Activated CD8-positive, alpha-beta memory T cell treated with anti-CD3 and anti-CD28 coated beads for 48 hours (primary cell): ENCODE measurements at places on chromosomes 2 and 18.
A peak's percentile ranks its signal among the peaks of the same experiment; 100 is the strongest.

DNA sequence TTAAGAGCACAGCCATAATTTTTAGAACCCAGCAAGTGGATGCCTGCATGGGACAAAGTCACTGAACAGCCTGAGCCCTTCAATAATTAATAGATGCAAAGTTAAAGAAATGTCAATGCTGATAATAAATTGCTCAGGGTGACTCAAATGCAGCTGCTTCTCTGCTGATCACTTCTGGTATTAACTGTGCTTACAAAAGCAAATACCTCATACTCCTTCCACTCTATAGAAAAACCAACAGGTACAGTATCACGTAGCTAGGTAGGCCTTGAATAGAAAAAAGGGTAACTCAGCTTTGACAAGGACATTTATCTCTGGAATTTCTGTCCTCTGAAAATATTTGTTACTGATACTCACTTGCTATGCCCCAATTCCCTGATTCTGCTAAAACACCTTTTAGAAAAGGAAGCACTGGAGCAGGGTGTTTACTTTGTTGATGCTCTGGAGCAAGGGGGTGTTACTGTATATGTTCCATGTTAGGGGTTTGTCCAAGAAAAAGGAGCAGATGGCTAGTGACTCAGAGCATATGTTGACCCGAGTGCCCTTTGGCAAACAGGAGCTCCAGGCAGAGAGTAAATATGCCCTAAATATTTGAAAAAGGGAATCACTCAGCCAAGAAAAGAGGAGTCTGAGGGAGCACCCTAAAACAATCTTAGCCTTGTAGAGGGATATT lies 59.1 kb upstream of the RTN4 start:
- no peak for DNase-seq

GRCh38 chr2:203743441-203743981 lies 37.1 kb downstream of the CD28 start:
- DNase-seq: no peak

GRCh38 chr2:29117636-29118303 lies 2.6 kb downstream of the CLIP4 start:
- DNase-seq: no peak

GRCh38 chr2:161972866-161973265 lies 101.1 kb downstream of the DPP4 start:
- DNase-seq: no peak

- peak; percentile 12 for DNase-seq
Observed at GRCh38 chr18:26487437-26487836, 60.9 kb downstream of the KCTD1 start.

- DNase-seq: no peak
Observed at GRCh38 chr18:79991494-79991893, 3.1 kb upstream of the TXNL4A start.

GRCh38 chr2:207331674-207332073 lies 165.9 kb upstream of the KLF7 start:
- DNase-seq: no peak

DNA sequence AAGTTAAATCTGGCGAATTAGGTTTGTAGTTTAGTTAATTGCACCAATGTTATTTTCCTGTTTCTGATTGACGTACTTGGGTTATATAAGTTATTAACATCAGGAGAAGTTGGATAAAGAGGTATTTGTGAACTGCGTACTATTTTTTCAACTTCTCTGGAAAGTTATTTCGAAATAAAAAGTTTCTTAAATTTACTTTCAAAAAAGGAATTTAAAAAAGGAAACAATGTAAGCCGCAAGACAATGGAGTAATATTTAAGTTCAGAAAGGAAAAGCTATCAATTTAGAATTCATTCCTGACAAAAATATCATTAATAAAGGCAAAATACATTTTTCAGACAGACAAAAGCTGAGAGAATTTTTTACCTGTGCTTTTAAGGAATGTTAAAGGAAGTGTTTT lies 47.7 kb downstream of the RAB10 start:
- DNase-seq: no peak

DNA sequence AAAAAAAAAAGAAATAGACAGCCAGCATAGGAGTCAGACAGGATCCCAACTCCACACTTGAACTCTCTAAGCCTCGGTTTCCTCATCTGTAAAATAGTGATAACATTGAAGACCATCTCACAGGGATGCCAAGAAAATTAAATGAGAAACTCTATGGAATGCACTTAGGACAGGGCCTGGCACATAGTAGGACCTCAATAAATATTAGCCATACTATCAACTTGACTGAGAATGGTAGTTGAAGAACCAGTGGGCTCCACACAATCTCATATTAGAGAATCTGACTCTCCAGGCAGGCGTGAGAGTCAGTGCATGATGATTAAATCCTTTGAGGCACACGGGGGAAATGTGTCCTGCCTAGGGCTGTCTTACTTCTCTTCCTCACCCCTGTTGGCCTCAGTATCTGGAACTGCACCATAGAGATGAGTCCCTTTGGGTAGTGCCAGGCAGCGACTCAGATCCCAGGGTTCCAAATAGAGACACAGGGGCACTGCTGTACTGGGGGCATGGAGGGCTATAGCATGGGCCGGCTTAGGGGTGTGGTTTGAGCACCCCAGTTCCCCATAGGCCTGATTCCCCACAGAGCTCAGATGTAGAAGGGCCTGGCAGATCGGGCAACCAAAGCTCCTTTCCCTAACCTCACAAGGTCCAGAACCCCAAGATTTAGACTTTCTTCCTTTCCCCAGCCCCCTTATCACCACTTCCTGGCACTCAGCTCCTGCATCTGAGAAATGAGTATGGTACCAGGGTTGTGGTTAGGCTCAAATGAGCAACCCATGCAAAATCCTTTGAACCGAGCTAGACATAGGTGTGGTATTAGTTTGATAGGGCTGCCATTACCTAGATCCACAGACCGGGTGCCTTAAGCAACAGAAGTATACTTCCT lies 51.3 kb upstream of the CAB39 start:
- DNase-seq: no peak

GRCh38 chr2:62744603-62745002 lies 39.1 kb downstream of the EHBP1 start:
- DNase-seq: no peak

- no peak for DNase-seq
Observed at GRCh38 chr2:240902615-240903041, 3.5 kb upstream of the CROCC2 start.

DNA sequence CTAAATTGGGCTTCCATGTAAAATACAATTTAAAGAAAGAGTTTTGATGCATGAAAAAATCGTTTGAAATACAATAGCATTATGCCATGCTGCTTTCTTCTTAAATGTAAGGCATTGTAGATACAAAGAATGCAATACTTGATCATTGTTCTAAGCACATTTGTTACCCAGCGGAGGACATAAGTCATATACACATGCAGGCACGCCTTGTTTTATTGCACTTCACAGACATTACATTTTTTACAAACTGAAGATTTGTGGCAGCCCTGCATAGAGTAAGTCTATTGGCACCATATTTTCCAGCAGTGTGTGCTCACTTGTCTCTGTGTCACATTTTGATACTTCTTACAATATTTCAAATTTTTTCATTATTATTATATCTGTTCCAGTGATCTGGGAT lies 345.0 kb downstream of the CLIP4 start:
- DNase-seq: no peak

- DNase-seq: no peak
Observed at GRCh38 chr2:56465491-56465890, 281.7 kb downstream of the CCDC85A start.

DNA sequence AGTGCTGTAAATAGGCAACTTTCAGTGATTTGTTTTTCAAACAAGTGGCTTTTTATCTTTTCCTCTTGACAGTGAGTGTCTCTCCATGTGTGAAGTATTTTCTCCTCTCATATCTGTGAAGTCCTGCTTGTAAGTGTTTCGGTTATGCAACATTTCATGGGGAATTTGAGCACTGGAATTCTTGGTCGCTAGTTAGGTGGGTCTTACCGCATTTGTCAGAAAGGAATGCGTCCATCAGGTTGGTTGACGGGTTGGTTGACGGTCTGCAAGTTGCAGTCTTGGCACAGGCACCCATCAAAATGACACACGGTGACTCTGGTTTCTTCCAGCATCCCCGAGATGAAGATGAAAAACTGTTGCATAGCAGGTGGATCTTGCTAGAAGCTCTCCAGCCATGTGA lies 109.8 kb downstream of the AGAP1 start:
- DNase-seq: no peak

DNA sequence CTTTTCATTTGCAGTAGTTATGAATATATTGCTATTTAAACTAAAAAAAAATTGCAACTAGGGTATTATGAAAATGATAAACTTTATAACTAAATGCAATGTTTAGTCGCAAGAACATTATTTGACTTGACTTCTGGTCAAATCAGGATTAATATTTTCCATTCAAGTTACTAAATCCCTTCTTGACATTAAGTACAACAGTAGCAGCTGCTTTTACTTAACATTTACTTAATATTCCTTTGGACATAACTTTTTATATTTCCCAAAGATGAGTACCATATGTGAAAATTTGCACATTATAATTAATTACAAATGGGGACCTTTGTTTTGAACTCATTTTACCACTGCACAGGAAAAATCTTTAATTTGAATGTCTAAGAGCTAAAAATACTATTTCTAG lies 74.0 kb downstream of the PMS1 start:
- DNase-seq: no peak

DNA sequence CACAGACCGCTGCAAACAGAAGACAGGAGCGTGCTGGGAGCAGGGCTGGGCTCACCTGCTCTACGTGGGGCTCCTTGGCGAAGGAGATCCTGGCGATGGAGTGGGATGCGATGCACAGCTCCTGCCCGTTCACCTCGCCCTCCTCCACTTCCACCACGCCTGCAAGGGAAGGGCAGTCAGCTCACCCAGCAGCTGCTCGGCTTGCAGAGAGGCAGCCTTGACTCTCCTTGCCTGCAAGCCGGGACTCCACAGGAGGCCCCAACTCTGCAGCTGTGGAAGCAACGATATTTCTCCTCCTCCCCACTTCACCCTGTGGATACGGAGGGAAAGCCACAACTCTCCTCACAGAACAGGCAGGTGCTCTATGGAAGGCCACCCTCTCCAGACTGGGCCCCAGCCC lies 35.1 kb downstream of the THAP4 start:
- DNase-seq: no peak

DNA sequence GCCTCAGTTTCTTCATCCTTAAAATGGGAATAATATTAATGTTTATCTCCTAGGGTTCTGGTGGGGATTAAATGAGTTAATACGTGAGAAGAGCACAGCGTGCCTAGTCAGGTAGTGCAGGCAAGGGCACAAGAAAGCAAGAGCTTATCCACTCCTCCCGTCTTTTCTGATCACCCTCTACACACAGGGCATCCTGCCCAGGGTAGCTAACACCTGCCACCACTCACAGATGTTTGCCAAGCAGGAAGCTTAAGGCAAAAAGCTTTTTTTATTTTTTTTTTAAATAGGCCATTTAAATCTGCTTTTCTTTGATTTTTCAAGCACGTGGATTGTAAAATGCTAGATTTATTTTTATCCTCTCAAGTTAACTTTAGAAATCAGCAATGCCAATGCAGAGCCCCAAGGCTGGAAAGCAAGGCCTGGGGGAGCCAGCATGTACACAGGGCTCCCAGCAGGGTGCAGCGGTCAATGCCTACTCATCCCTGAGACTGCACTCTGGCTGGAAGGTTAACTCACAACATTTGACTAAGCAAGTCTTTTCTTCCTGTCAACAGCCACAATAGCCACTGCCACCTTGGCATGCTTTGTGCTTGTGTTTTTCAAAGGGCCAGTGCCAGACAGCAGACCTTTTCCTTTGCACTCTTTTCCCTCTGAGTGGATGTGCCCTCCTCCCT lies 86.5 kb upstream of the ACAA2 start:
- DNase-seq: no peak

DNA sequence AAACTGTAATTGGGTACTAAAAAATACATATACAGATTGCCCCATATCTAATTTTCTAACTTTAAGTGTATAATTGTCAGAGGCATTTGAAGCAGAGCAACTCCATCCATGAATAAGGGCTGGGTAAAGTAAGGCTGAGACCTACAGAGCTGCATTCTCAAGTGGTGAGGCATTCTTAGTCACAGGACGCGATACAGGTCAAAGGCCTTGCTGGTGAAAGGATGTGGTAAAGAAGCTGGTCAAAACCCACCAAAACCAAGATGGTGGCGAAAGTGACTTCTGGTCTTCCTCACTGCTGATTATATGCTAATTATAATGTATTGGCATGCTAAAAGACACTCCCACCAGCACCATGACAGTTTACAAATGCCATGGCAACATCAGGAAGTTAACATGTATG lies 50.0 kb downstream of the SLC8A1 start:
- no peak for DNase-seq

- DNase-seq: no peak
Observed at GRCh38 chr2:176449852-176450251, 180.6 kb downstream of the MTX2 start.

DNA sequence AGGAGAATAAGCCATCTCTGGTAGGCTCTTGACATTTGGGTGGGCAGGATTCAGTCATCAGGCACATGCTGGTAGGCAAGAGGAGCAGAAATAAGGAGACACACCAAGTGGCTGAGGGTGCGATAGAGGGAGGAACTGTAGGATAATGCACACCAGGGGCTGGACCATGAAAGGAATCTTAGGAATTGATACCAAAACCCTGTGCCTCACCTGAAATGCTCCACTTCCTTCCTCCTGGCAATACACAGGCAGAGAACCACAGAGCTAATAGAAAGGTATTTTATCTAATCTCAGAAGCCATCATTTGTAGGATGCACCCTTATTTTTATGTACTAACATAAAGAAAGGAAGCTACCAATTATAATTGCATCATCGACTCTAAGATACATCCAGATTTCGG lies 4.4 kb upstream of the CYP1B1 start:
- no peak for DNase-seq

DNA sequence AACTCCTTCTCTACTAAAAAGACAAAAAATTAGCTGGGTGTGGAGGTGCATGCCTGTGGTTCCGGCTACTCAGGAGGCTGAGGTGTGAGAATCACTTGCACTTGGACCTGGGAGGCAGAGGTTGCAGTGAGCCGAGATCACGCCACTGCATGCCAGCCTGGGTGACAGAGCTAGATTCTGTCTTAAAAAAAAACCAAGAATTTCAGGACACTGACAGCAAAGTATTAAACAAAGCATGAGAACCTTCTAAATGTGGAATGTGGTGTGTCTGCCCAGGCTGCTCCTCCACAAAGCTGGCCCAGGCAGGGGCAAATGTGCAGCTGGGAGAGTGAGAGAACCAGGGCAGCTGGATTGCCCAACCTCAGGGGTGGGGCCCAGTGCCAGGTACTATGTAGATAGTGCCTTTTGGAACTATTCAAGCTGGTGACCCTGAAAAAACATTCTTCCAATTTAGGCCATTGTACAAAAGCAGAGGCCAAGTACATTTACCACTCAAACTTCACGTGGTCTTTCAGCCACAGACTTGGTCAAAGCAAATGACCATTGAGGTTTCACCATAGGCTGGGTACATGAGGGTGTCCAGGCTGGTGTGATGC lies 6.7 kb upstream of the UGT1A5 start:
- DNase-seq: no peak

GRCh38 chr2:241722896-241723454 lies 11.5 kb upstream of the D2HGDH start:
- DNase-seq: no peak

DNA sequence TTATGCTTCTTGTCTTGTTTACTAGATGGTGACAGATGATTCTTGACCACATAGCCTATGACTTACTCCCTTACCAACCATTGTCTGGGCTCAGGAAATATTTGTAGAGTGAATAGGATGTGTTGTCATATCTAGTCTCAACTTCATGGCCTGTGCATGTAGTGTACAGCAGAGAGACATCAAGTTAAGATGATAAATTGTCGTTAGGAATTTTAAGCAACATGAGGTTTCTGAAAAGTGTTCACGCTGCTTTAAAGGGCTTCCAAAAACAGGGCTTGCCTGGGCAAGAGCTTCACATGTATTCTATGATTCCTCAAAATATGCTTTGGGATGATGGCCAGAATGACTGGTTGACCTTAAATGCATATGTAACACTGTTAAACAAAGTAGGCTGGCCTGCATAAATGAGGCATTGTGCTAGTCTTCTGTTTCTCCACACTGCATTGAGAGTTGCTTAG lies 424.0 kb downstream of the RND3 start:
- DNase-seq: no peak
